Endothelial cell (in vitro differentiated cells): ENCODE measurements at places on chromosomes 4 and X. TPM values are rescaled to one million over a fixed set of nuclear protein-coding genes. Genes with fewer than 3 reads are reported as not detected.

PDE5A gene
- 3.4 TPM for total RNA-seq

DNA sequence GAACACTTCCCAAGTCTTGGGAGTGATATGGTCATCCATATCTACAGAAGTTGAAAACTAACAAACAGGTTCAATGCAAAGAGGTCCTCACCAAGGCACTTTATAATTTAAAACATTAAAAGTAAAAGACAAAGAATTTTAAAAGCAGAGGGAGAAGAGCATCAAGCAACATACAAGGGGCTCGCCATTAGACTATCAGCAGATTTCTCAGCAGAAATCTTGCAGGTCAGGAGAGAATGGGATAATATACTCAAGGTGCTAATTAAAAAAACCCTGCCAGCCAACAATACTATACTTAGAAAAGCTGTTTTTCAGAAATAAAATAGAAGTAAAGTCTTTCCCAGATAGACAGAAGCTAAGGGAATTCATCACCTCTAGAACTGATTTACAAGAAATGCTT lies 121.2 kb downstream of the NEK1 start:
- H3K4me1 ChIP-seq = peaks cover 4% of the 10 kb centered on the region
- peaks cover 14% of the 10 kb centered on the region for H3K36me3 ChIP-seq
- H3K27ac ChIP-seq = no peak overlapping the region
- H3K4me3 ChIP-seq = no peak overlapping the region
- H3K27me3 ChIP-seq = no peaks in the 10 kb centered on the region

DNA sequence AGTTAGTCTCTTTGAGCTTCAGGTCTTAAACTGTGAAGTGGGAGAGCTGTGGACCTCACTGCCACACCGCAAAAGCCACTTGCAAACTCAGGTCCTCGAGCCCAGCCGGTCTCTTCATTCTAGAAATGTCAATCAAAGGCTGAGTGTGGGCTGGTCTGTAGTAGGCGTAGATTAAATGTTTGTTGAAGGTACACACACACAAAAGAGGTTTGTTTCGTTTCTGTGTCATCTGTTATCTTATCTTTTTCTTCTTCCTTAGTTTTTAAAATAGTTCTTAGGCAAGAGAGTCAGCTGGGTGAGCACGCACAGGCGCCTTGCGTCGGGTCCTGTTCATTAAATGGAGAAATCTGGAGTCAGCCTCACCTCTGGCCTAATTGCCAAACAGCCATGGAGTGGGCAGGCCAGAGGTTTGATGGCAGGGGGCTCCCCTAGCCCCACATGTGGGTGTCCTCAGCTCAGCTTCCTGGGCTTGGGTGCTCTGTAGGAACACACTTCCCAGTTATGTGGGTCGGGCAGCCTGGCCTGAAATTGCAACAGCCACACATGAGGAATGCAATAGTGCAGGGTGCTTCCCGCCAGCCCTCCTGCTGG lies 836 bp upstream of the PSAPL1 start:
- DNase-seq = no peak
- H3K4me1 ChIP-seq = no peaks in the 10 kb centered on the region
- peaks cover 11% of the 10 kb centered on the region for H3K27me3 ChIP-seq
- H3K4me3 ChIP-seq = no peak overlapping the region

DNA sequence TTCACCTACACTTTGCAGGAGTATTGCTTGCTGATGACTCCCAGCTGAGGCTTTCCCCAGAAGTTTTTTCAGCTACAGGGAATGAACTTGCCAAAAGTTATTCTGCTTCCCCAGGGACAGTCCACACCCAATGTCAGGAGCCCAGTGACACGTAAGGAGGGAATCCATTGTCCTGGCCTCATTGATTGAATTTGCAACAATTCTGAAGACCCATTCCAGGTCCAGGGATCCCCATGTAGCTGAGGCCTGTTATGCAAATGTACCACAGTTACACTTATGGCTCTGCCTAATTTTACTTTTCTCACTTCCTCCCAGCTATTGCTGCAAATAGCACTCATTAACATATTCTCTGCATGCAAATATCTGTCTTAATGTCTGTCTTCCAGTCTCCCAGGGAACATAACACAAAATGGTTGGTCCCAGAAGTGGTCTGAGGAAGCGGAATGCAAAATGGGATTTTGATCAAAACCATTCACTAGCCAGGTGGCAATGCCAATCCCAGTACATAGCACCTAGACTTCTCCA lies 113.7 kb upstream of the ACTRT1 start:
- H3K27ac ChIP-seq = no peak overlapping the region
- H3K4me1 ChIP-seq = no peaks in the 10 kb centered on the region
- no peak for DNase-seq
- H3K4me3 ChIP-seq = no peak overlapping the region

- H3K36me3 ChIP-seq = no peaks in the 10 kb centered on the region
- H3K4me1 ChIP-seq = peaks cover 3% of the 10 kb centered on the region
- H3K4me3 ChIP-seq = no peak overlapping the region
- H3K27ac ChIP-seq = no peak overlapping the region
- no peak for DNase-seq
Observed at GRCh38 chrX:130848763-130849162, 54.2 kb downstream of the ENOX2 start.

GRCh38 chrX:100687128-100687527 lies 43.1 kb downstream of the SRPX2 start:
- no peak overlapping the region for H3K27ac ChIP-seq
- peaks cover 4% of the 10 kb centered on the region for H3K4me1 ChIP-seq
- peaks cover 1% of the 10 kb centered on the region for H3K27me3 ChIP-seq
- no peak overlapping the region for H3K4me3 ChIP-seq
- H3K36me3 ChIP-seq = no peaks in the 10 kb centered on the region

GRCh38 chrX:71671043-71671780 lies 3.9 kb downstream of the LOC101059915 start:
- H3K36me3 ChIP-seq = no peaks in the 10 kb centered on the region
- no peak for DNase-seq
- no peak overlapping the region for H3K27ac ChIP-seq
- peaks cover 6% of the 10 kb centered on the region for H3K27me3 ChIP-seq
- peaks cover 10% of the 10 kb centered on the region for H3K4me1 ChIP-seq
- no peak overlapping the region for H3K4me3 ChIP-seq

DNA sequence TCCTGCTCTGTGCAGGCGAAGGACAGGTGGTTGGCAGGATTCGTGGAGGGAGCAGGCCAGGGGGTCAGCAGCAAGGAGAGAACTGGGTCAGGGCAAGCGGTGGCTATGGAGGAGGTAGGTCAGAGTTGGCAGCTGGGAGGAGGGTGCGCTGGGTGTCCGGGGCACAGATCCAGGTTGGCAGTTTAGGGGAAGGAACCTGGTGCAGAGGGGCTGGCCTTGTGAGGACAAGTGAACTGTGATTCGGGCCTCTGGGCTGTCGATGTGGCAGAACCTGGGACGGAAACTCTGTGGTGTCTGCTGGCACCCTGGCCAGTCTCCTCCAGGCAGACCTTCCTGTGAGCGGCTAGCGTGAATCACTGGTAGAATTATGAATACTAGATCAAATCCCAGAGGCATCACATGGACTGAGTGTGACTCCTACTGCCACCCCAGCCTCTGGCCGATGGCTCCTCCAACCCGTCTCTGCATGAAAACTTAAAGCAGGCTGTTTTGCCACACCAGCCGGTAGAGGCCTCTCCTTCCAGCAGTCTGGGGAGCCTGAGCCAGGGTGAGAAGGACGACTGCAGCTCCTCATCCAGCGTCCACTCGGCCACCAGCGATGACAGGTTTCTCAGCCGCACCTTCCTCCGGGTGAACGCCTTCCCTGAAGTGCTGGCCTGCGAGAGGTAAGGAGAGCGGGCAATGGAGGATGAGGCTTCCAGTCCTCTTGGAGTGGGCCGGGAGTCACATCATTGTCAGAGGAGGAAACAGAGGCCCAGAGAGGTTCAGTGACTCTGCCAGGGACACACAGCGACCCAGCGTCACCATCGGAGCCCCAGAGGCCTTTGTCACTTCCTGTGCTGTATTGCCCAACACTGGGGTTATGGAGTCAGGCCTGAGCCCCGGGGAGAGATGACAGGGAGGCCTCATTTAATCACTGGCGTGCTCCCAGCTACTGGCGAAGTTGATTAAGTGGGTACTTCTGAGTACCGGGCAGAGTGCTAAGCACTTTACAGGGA lies 20.3 kb downstream of the EVC start:
- H3K27ac ChIP-seq = no peak overlapping the region
- DNase-seq = no peak
- no peaks in the 10 kb centered on the region for H3K27me3 ChIP-seq
- H3K4me3 ChIP-seq = no peak overlapping the region
- H3K4me1 ChIP-seq = no peaks in the 10 kb centered on the region
